ENCODE measurements at places on chromosomes 1 and 21. TPM values are rescaled to one million over a fixed set of nuclear protein-coding genes. Genes with fewer than 3 reads are reported as not detected.

PEF1 gene
- 71.8 TPM for polyA plus RNA-seq

WNT9A gene
- polyA plus RNA-seq = 0.91 TPM

CDCA8 gene
- polyA plus RNA-seq = 7.1 TPM

DNM3 gene
- 0.46 TPM for polyA plus RNA-seq

NBPF20 gene
- 5.7 TPM for polyA plus RNA-seq

CELA2A gene
- polyA plus RNA-seq = not detected

OR2L2 gene
- polyA plus RNA-seq = not detected

PGBD5 gene
- polyA plus RNA-seq = 1.0 TPM

- DNase-seq = no peak
Measured at GRCh38 chr1:157495285-157495684, 57.0 kb downstream of the FCRL5 start.

DNA sequence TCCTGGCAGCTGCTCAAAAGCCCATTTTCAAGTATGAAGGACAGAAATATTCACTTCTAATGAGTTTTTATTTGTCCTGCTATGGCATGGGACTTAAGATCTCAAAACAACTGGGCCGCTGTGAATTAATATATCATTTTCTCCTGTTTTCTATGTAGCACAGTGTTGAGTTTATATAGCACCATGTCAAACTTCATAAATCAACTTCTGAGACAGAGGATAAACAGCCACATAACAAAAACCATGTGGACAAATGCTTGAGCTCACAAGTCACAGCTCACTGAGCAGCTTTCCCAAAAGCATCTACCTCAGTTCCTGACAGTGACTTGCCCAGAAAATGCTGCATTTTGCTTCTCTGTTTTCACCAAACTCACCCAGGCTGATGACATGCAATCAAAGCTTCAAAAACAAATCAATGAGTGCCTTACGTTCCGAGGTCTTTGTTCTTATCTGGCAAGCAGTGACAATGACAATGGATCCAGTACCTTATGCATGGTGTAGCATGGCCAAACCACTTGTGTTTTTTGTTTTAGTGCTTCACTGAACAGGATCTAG, 722.6 kb downstream of the LRRIQ3 start:
- no peak for DNase-seq

GRCh38 chr1:6783936-6784559, 1.2 kb upstream of the CAMTA1 start:
- DNase-seq = no peak

DNA sequence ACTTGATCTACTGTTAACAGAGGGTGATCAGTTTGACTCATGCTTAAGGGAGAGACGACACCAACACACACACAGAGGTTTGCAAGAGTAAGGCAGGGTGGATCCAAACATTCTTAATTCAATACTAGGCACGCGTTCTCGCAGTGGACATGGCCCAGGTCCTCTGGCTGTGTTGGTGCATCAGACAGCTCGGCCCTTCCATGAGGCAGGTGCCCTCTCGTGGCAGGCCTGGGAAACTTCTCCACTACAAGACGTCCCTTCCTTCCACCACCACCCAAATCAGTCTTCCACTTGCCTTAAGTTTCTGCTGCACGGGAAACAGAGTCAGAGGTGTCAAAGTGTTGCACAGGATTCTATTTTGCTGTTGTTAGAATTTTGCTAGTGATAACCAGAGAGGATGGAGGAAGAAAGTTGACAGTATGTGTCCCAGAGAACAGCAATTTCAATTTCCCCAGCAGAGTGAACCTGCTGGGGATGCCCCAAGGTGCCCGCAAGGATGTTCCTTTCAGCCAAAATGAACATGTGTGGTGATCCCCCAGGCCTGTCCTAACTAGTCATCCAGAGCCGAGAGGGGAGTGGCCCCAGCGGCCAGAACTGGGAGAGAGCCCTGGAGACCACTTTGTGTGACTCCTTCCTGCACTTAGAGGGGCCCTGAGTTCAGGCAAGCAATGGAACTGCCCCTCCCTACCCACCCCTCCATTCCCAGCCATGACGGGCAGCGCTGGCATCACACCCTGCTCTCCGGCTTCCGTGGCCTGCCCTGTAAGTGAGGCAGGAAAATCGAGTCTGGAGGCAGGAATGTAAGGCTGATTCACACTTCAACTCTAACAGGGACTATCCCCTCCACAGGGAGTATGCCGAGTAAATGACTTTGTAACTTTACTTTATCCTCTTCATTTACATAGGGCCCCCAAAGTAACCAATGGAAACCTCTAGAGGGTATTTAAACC, 34.8 kb downstream of the MX1 start:
- peak; percentile 43 for DNase-seq

DNA sequence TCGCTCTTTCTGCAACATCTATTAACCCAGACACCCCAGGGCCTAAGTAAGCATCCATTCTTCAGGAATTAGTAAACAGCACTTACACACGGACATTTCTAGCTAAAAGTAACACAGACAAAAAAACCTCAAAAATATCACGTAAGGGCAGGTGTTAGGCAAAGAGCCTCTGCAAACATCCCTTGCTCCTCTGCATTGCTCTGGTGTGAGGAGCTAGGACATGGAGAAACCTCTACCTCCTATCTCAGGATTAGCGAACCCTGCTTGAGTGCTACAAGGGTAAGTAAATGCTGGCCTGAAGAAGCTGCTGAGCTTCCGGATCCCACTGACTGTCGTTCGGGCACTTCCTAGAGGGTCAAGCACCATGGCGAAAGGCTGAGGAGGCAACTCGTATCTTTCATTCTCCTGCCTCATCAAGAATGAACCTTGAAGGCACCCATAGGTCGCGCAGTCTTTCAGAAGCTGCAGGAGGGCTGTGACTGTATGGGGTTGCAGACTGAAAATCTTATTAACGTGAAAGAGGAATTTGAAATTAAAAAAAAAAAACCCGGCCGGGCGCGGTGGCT, 2.1 kb downstream of the PTGER3 start:
- DNase-seq = no peak

GRCh38 chr1:109769330-109770078, 5.8 kb upstream of the EPS8L3 start:
- peak; percentile 81 for DNase-seq

GRCh38 chr1:232620356-232620969, 9.5 kb downstream of the SIPA1L2 start:
- DNase-seq = no peak

GRCh38 chr1:56385314-56385713, 194.0 kb downstream of the PLPP3 start:
- DNase-seq = no peak

DNA sequence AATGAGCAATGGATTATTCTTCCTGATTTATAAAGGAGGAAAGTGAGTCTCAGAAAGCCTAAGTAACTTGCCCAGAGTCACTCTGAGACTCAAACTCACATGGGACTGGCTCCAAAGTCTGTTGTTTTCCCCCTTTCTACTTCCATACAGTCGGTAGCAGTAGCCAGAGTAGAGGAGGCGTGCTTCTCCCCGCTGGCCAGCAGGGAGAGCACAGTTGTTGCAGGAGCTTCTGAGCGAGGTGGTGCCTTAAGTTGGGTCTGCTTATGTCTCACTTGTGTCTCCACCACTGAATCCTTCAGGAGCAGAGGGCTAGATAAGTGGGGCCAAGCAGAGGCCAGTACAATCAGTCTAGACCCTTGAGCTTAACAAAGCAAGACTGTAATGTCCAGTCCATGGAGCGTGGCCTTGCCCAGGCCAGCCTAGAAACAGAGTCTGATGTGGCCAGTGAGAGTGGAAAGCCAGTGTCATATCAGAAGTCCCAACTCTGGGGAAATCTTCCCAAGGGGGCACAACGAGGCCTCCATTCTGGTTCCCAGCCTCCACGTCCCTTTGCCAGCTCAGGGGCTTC, 181.9 kb downstream of the ZSCAN20 start:
- DNase-seq = no peak

GRCh38 chr1:9901148-9902059, 8.7 kb downstream of the CTNNBIP1 start:
- DNase-seq = no peak

GRCh38 chr1:98388441-98388840, 273.1 kb upstream of the SNX7 start:
- peak; percentile 23 for DNase-seq

Data from AG04450 (cell line).